ENCODE measurements at places on chromosomes 1 and 21.

- no peak for DNase-seq
Measured at GRCh38 chr1:20143318-20143717, 4.2 kb downstream of the PLA2G2F start.

DNA sequence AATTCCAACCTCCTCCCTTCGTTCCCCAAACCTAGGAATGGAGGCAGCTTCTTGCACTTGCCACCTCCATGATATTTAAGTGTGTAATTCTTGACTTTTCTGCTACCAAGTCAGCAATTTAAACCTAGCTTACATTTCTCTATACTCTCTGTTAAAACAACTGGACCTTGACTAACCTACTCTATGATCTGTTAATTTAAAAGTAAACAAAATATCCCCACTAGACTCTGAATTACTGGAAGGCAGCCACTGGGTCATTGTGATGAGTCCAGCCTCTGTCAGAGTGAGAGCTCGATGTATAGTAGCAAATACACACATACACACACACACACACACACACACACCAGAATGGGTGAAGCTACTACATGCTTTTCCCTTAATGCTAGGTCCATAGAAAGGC, 40.0 kb upstream of the DHCR24 start:
- no peak for DNase-seq

GRCh38 chr21:41687633-41688032, 79.2 kb downstream of the RIPK4 start:
- DNase-seq, result no peak

DNA sequence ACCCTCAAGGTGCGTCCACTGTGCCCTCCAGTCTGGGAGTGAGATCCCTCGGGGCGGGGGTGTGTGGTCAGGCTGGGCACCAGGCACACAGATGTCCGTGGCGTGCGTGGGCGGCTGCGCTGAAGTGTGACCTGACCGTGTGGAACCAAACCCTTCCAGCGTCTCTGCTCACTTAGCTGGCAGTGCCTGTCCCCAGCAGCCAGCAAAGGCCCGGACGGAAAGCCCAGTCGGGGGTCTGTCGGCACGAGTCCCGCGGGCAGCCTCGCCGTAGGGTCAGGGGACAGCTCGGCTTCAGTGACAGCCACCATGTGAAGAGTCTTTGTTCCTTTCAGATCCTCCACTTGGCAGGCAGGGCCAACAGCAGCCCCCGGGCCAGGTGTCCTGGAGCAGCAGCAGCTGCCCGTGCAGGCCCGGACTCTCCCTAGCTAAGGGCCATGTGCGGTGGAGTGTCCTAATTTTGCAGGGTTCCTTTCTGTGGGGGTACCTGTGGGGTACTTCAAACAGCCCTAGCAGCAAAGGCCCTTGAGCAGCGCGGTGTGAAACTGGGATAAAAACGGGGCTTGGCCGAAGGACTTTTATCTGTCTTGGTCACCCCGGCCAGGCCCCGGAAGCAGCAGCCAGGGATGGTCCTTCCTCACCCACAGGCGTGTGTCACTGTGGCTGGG, 11.6 kb downstream of the TTLL10 start:
- no peak for DNase-seq

DNA sequence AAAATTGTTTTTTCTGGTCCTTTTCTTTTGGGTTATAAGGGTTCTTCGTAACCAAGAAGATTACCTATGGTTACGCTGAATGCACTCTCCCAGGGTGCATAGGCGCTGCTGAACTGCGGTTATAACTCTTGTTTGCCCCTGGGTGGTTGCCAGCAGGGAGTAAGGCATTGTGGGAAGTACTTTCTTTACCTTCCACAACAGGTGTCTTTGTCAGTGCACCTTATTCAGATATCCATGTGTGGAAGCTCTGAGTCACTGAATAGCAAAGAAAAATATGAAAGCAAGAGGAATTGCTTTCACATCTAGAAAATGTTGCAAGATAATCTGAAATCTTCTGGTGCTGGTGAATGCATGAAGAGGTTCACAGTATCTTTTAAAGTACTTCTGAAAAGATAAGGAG, 124.4 kb upstream of the CACYBP start:
- DNase-seq, result peak; percentile 98

GRCh38 chr21:45099571-45099970, 25.2 kb downstream of the ADARB1 start:
- no peak for DNase-seq

DNA sequence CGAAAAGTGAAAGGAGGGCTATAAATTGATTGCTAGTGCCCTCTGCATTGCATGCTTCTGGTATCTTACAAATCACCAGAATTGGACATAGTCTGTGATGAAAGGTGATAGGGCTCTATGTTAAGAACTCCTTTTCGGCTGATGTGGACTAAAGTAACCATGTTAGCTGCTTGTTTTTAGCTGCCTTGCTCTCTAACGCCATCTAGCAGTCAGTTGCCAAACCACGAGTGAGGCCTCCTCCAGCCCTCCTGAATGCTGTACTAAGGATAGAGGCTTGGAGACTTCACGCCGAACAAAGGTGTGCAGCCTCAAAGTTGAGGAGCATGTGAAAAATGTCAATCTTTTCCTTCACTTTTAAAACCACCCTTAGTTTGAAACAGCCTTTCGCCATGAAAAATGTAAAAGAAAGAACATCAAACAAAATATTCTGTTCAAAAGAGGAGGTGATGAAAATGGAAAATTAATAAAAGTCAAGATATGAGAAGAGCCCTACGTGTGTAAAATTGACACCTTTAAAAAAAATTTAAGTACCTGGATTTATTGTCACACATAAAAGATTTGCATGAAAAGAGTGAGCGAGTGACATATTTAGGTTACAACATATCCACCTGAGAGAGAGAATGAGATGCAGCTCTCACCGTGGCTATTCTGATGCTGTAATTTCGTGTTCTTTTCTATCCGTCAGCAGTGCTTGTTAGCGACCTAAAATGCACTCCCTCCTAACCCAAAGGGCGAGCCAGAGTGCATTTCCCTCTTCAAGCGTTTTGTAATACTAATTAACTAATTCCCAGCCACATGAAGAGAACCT, 8.1 kb downstream of the LRRC53 start:
- peak; percentile 73 for DNase-seq

GRCh38 chr1:90989990-90990389, 31.8 kb downstream of the ZNF644 start:
- no peak for DNase-seq

- DNase-seq, result peak; percentile 26
Measured at GRCh38 chr1:35533586-35533985, 23.6 kb downstream of the KIAA0319L start.

DNA sequence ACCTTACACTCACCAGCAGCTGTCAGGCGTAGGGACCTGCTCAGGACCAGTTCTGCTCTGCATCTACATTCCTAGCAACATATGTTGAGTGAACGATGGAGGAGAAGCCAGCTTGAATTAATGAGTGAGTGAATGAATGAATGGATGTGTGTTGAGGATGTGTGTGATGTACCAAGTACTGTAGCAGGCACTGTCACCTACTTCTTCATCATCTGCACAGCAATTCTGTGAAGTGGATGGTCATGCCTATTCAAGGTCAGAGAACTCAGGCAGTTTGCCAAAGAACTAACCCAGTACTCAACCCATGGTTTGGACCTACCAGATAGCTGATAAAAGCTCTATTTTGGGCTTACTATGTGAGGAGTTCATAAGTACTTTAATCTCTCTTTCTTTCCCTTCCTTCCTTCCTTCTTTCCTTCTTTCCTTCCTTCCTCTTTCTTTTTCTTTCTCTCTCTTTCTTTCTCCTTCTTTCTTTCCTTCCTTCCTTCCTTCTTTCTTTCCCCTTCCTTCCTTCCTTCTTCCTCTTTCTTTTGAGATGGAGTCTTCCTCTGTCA, 56.9 kb downstream of the ATP1A1 start:
- no peak for DNase-seq

GRCh38 chr1:5526385-5526750, 465.9 kb downstream of the NPHP4 start:
- DNase-seq, result no peak

GRCh38 chr1:178196631-178197030, 102.7 kb downstream of the RASAL2 start:
- DNase-seq, result no peak

DNA sequence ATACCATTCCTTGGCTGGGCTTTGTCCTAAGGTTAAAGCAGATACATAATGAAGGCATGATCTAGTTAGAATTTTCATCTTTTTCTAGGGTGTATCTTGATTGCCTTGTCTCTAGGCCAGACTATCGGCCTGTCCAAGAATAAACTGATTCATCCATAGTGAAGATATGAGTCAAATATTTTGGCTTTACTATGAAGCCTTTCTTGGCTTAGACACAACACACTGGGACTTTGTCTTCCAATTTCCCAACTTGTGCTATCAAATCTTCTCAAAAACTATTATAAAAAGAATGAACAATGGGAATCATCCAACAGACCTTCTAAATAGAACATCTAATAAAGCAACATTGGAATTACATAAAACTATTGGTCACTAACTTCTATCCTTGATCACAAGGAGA, 64.8 kb downstream of the WARS2 start:
- no peak for DNase-seq

DNA sequence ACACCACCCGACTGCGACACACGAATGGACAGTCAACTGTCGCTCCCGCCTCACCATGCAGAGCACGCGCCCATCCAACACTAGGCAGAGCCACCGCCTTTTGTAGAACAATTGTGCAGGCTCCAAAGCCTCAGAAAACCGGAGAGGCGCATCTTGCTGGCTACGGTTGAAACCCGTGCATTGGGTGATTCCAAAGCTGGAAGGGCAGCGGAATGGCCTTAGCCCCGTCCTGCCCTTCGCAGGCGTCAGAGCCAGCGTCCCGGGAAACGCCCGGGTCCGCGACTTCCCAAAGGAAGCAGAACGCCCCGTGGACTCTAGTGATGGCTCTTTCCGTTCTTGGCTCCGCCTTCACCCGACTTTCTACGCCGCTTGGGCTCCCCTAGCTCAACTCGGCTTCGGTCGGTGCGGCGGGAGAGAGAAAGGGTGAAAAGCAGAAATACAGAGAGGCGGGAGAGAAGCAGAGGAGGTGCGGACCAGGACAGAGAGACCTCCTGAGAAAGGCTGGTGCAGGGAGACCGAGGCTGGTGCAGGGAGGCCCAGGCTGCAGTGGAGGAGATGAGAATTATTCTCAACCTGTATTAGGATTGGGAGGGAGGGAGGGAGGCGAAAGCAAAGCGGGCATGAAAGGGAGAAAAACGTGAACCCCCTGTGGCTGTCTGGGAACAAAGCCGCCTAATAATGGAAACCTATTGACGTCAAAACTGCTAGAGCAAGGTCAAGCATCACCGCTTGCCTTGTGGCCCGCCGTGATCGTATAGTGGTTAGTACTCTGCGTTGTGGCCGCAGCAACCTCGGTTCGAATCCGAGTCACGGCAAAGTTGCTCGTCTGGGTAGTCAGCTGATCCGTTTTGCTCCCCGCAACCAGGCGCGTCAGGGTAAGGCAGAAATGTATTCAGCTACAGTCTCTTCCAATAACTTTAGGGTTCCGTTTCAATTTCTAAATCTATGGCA, 99.5 kb downstream of the PRKAB2 start:
- DNase-seq, result peak; percentile 14

GRCh38 chr1:67978890-67979516, 71.4 kb downstream of the DIRAS3 start:
- DNase-seq, result peak; percentile 50

- DNase-seq, result no peak
Measured at GRCh38 chr1:59526240-59526639, 229.3 kb downstream of the FGGY start.

GRCh38 chr1:202234331-202235002, 40.9 kb downstream of the LGR6 start:
- no peak for DNase-seq

- DNase-seq, result no peak
Measured at GRCh38 chr1:172460177-172460576, 16.3 kb upstream of the PIGC start.

DNA sequence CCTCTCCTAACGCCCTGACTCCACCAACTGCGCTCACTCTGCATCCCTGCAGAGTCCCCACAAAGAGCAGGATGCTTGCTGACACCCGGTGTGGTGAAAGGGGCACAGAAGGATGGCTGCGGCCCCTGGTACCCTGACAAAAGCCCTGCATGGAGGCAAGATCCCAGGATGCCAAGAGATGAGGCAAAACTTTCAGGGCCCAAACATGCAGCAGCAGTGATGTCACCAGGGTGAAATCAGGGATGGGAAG, 36.6 kb downstream of the SLC9A1 start:
- DNase-seq, result no peak

GRCh38 chr1:39917825-39918224, 16.1 kb upstream of the MYCL start:
- DNase-seq, result no peak

DNA sequence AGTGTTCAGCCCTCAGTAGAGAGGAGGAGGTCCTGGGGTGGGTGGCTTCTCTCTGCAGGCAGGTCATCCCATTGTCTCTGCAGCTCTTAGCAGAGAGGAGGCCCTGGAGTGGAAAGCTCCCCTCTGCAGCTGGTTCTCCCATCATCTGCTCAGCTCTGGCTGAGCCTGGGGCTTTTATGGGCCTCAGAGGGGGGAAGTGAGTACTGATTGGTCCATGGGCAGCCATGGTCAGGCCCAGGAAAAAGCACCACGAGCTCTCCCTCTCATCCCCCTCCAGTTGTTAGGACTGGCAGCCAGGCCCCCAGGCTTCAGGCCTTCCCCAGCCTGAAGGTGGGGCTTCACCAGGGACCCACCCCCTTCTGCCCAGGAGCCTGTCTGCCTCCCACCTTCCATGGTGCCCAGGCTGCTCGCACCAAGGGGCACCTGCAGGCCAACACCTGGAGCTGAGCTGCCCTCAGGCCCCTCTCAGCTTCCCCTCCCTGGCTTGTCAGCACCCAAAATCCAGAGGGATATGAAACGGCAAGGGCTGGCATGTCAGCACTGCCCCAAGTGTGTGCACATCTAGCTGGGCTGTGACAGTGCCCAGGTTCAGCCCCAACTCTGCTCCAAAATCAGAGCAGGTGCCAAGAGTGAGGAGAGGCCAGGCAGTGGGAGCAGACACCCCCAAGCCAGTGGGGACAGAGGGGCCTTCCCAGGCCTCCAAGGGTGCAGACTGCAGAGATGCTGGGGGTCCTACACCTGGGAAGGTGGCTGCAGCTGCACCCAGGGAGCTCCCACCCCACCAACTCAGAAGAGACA, 449.0 kb downstream of the MATN1 start:
- no peak for DNase-seq

- DNase-seq, result no peak
Measured at GRCh38 chr1:52416811-52417210, 12.4 kb downstream of the PRPF38A start.

DNA sequence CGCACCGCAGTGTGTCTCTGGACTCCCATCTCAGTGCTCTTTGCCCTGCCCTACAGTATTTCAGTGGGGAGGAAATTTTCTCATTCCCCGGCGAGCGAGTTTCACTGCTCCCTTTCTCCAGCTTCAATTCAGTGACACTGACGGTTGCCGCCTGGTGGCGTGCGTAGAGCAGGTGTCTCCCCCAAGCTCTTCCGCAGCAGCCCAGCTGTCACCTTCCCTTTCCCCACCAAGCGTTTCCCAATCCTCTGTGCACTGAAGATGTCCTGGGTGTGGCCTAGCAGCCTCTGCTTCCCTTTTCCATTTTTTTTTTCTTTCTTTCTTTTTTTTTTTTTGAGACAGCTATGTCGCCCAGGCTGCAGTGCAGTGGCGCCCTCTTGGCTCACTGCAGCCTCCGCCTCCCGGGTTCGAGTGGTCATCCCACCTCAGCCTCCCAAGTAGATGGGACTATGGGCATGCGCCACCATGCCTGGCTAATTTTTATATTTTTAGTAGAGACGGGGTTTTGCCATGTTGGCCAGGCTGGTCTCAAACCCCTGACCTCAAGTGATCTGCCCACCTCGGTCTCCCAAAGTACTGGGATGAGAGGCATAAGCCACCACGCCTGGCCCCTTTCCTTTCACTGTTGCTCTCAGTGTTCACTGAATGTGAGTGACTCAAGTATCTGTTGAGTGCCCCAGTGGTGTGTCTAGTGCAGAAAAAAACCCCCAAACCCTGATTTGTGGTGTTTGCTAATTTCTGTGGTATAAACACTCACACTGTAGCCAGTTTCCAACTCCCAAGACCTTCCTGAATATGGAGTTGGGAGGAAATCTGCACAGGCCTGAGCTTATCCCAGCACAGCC, 30.1 kb downstream of the TNFRSF1B start:
- peak; percentile 19 for DNase-seq

Data from NCI-H146 (cell line).